ENCODE measurements at places on chromosomes 2 and 18.
A peak's percentile ranks its signal among the peaks of the same experiment; 100 is the strongest.

GRCh38 chr2:23221901-23222300, 163.1 kb upstream of the KLHL29 start:
- DNase-seq: no peak

- no peak for DNase-seq
Observed at GRCh38 chr18:79724299-79725080, 44.9 kb downstream of the CTDP1 start.

GRCh38 chr2:68806511-68807109, 64.6 kb downstream of the BMP10 start:
- no peak for DNase-seq

GRCh38 chr18:67590571-67591141, 74.1 kb upstream of the DSEL start:
- no peak for DNase-seq

DNA sequence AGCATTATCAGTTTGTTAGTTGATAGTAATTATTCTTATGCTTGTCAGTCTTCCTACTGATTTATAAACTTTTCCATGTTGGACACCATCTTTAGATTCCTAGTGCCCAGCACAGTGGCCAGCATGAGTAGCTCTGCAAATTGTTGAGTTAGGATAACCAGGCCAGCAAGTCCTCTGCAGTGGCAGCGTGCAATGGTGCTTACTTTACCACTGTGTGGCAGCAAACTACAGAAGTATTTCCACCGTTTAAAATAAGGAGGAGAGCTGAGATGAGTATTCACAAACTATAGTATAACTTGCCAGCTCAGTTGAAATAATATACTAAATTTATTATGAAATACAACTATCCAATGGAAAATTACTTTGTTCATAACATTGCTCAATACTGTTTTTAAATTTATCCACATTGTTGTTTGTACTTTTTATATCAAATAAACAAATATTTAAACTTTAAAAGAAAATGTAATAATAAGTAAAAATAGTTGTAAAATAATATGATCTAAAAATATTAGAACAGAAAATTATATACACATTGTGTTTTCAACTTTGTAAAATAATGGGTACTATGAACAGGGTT, 9.3 kb upstream of the THADA start:
- peak; percentile 36 for DNase-seq

- no peak for DNase-seq
Observed at GRCh38 chr2:106581755-106582147, 94.6 kb downstream of the CD8B2 start.

- DNase-seq: no peak
Observed at GRCh38 chr18:79657342-79657996, 22.1 kb upstream of the CTDP1 start.

GRCh38 chr18:35696307-35696706, 114.8 kb downstream of the GALNT1 start:
- DNase-seq: no peak

DNA sequence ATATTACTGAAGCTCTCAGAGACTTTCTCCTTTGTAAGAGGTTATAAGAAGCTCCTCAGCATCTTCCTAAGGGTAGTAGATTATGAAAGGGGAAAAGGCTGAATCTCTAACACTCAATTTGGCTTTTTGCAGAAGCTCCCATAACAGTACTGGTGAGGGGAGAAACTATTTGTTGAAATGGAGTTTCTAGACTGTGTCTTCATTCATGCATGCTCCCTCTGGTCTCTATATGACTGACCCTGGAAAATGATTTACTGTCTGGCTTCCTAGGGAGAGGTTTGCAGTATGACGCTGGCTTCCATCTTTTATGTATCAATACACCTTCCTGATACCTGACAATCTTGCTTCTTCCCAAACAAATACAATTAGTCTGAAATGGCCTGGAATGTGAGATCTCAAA, 63.9 kb downstream of the LDAH start:
- DNase-seq: no peak
